Stimulated activated CD8-positive, alpha-beta memory T cell treated with anti-CD3 and anti-CD28 coated beads, Interleukin-7, amount 100 ng/mL, for 4 hours (primary cell): ENCODE measurements at places on chromosomes 12 and 14.

GRCh38 chr14:79568594-79568993 lies 642.7 kb downstream of the DIO2 start:
- DNase-seq: no peak

DNA sequence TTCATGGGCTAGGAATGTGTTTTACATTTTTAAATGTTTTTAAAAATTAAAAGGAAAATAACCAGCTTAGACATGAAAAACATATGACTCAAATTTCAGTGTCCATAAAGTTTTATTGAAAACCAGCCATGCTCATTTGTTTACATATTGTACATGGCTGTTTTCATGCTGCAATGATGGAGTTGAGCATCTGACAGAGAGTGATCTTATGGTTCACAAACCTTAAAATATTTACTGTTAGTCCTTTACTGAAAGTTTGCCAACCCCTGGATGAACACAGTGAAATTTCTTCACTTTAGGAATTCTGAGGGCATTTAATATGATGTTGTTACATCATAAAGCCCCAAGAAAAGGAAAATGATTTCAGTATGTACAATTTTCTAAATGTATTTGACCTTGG lies 16.1 kb downstream of the RASSF9 start:
- no peak for DNase-seq

- no peak for DNase-seq
These were observed 4.8 kb upstream of the ADCY6 start for GRCh38 chr12:48793696-48794095.

- DNase-seq: no peak
These were observed 873 bp upstream of the GSC start for GRCh38 chr14:94770815-94771157.

DNA sequence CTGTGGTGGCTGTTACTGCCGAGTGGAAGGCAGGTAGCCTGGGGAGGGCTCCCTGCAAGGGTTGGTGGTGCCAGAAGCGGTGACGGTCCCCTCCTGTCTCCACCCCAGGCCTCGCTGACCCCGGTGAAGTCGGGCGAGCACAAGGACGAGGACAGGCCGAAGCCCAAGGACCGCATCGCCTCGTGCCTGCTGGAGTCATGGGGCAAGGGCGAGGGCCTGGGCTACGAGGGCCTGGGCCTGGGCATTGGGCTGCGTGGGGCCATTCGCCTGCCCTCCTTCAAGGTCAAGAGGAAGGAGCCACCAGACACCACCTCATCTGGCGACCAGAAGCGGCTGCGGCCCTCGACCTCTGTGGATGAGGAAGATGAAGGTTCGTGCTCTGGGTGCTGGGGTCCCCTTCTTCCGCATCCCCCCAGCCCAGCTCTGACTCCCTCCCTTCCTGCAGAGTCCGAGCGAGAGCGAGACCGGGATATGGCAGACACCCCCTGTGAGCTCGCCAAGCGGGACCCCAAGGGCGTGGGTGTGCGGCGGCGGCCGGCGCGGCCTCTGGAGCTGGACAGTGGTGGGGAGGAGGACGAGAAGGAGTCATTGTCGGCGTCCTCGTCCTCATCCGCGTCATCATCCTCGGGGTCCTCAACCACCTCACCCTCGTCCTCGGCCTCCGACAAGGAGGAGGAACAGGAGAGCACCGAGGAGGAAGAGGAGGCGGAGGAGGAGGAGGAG lies 13.3 kb downstream of the SETD1B start:
- DNase-seq: no peak

GRCh38 chr12:64835901-64836300 lies 11.5 kb downstream of the TBC1D30 start:
- no peak for DNase-seq

- no peak for DNase-seq
These were observed 210.8 kb upstream of the FLRT2 start for GRCh38 chr14:85319101-85319500.

GRCh38 chr12:12533238-12533829 lies 29.3 kb downstream of the DUSP16 start:
- DNase-seq: no peak

- DNase-seq: no peak
These were observed 391.8 kb upstream of the DCN start for GRCh38 chr12:91574391-91574790.

DNA sequence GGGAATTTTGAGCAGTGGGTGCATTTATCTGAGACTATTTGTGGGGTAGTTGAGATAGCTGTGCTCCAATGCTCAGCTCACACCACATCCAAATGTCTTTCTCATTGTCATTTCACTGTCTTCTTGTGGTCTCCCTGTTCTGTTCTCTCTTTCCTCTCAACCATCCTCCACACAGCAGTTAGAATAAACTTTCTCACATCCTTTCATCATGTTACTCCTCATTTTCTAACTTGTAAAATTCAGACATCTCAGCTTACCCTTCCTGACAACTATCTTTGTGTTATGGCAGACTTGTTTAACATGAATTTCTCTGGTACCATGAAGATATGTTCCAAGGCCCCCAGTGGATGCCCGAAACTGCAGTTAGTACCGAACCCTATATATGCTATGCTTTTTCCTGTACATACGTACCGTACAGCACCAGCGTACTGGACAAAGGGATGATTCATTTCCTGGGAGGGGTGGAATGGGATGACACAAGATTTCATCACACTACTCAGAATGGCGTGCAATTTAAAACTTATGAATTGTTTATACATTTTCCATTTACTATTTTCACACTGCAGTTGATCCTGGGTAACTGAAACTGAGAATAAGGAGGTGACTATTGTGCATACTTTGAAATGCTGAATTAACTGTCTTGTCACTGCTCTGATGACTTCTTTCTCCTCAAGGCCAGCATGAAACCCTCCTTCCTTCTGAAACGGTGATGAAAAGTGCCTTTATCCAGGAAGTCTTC lies 177.1 kb upstream of the SLC38A2 start:
- DNase-seq: no peak

DNA sequence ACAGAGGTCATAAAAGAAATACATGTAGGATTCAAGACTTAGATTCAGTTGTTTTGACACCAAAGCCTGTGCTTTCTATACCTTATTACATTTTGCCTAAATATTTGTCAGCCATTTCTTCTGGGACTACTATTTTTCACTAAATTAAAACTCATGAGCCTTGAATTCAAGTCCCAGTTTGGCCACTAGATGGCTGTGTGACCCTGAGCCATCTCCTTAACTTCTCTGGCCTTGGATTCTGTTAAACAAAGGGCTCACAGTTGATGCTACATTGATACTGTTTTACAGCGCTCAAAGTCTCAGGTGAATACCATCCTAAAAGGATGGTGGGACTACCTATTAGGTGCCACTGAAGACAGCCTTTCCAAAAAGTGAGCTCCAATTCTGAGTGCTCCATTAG lies 39.6 kb upstream of the CCDC198 start:
- no peak for DNase-seq

- DNase-seq: no peak
These were observed 41.9 kb downstream of the TPH2 start for GRCh38 chr12:71980538-71980937.
